Stimulated activated CD4-positive, alpha-beta T cell treated with anti-CD3 and anti-CD28 coated beads, Interleukin-2, amount 100 ng/mL, for 24 hours (primary cell): ENCODE measurements at places on chromosomes 11 and 22.

DNA sequence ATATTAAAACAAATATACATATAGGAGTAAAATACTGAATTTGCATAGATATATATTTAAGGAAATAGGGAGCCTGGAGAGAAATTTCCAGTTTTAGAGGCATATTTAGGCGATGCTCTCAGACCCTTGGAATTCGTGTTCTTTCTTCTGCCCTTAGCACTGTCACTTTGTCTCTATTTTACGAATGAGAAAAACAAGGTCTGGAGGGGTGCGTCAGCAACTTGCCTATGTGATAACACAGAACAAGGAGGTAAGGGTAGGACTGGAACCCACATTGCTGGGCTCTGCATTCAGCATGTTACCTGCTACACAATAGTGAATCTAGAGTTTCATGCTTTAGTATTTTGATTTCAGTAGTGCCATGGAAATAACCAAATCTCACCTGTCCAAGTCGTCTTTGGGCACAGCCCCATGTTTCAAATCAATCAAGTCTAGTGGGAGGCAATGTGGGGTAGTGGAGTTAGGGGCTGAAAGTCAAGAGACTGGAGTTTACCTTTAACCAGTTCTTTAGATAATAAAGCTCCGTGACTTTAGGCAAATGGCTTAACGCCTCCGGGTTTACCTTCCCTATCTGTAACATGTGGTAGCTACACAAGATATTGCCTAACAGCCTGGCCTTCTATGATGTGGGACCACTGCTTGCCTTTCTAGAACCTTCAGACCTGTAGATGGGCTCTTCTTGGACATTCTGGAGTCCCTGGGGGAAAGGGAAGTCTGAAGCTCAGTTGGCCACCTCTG lies 44.8 kb upstream of the AMPD3 start:
- DNase-seq, result no peak

DNA sequence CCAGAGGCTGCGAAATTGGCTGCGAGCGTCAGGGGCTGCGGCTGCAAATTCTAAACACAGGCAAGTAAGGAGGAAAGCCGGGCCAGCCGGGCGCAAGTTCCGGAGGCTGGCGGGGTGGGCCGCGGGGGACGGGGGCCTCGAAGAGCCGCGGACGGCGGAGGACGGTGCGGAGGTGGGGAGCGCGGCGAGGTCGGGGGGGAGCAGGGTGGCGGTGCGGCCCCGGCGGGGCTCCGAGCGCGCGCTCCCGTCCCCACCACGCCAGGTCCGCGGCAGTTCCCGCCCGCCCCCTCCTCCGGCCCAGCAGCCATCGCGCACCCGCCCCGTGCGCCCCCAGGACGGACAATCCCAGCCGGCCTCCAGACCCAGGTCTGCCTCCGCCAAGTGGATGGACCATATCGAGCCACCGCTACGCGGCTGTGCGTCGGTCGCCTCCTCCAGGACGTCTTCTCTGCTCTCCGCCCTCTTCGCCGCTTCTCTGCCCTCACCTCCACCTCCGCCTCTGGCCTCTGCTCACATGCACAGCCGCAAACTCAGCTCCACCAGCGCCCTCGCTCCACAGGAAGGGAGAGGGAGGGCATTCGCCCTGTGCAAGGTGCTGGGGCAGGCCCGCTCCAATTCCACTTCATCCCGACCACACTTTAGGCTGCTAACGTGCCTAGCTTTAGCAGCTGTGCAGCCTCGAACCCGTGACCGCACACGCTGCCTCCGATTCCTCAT lies 7.2 kb downstream of the ELFN2 start:
- DNase-seq, result no peak

- DNase-seq, result no peak
These were observed 86.3 kb downstream of the MORC2 start for GRCh38 chr22:30882184-30882717.

DNA sequence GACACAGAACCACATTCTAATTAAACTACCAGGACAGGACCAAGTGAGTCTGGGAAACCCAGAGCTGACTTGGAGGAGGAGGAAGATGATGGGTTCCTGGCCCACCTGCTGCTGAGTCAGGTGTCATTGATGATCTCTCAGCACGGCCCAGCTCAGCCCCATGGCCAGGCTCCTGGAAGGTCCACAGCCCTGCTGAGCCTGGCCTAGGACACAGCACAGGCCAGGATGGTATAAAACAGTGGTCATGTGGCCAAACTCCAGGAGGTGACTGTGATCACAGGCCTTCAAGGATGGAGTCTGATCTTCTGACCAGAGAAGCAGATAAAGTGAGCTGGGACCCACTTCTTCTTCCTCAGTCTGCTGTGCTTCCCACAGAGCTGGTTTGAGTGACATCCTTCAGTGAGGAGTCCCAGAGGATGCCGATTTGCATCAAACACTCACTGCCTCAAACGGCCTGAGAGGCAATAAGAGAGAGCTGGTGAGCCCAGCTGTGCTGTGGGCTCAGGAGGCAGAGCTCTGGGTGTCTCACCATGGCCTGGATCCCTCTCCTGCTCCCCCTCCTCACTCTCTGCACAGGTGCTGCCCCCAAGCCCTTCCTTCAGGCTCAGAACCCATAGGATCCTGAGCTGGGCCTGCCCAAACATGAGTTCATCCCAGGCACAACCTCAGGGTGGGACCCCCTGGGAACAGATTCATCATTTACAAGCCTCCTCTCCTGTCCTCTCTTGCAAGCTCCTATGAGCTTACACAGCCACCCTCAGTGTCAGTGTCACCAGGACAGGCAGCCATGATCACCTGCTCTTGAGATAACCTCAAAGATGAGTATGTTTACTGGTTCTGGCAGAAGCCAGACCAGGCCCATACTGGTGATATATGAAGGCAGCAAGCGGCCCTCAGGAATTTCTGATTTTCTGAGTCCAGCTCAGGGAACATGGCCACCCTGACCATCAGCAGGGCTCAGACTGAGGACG lies 37.7 kb upstream of the IGLL5 start:
- DNase-seq, result no peak

- no peak for DNase-seq
These were observed 24.3 kb downstream of the PDGFB start for GRCh38 chr22:39220450-39220849.

- DNase-seq, result no peak
These were observed 21.9 kb downstream of the SAMM50 start for GRCh38 chr22:43976861-43977795.

- DNase-seq, result no peak
These were observed 73.5 kb downstream of the KCNA4 start for GRCh38 chr11:29943347-29943746.

- DNase-seq, result no peak
These were observed 5.5 kb upstream of the PANX3 start for GRCh38 chr11:124605719-124606118.

DNA sequence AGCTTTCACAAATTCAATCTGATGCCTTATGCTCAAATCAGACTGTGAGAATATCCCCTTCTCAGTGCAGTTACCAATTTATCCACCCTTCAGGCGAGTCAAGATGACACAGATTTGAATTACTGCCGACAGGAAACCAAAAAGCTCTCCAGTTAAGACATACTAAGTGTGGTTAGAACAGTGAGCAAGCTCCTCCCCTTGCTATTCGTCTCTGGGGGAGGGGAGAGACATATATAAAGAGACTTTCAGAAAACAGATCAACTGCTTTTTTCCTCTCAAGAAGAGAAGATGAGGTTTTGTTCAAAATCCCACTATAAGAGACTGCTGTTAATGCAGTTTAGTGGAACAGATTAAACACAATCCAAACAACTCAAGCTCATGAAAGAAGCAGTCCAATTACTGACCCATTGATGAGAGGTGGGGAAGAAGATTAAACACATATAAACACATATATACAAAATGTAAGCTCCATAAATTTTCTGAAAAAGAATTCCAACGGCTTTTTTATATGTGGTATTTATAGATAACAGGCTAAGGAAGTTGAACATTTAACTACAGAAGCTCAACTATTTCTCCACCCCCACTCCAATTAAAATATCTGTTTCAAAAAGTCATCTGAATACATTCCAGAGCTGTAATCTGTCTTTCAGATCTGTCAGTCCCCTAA lies 102.7 kb downstream of the MRTFA start:
- peak; percentile 36 for DNase-seq

DNA sequence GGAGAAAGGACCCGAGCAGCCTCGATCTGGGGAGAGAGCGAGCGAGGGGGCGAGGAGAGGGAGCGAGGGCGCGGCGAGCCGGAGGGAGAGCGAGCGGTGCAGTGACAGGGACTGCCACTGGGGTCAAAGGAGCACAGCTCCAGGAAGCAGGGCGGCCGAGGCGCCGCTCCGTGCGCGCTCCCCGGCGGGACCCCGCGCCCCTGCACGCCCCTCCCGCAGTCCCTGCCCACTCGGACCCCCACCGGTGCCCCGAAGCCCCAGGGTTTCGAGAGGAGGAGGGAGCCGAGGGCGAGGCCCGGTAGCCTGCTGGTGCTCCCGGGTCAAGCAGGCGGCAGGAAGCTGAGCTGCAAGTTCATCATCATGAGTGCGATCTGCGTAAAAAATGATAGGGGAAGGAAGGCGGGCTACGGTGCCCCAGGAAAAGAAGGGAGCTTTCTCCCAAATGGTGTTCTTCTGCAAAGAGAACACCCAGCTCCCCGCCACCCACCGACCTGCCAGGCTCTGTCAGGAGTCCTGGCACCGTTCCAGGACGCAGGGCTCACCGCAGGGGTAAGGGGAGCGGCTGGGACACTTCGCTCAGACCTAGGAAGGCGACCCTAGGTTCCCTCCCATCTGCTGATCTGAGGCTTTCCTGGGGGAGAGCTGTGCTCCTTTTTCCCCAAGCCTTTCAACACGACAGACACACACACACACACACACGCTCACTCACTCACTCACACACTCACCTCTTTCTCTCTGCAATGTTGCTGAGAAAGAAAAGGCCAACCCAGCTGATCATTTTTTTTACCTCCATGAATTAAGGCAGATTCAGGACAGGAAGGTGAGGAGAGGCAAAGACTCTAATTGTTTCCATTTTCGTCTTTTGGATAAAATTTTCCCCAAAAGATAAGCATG lies at the start of gene MPPED2:
TSS of gene MPPED2 (minus strand) at position 103 of the 894 bp plus-strand sequence. CDS start 5,980 bp downstream, outside the sequence.
- DNase-seq, result peak; percentile 33

DNA sequence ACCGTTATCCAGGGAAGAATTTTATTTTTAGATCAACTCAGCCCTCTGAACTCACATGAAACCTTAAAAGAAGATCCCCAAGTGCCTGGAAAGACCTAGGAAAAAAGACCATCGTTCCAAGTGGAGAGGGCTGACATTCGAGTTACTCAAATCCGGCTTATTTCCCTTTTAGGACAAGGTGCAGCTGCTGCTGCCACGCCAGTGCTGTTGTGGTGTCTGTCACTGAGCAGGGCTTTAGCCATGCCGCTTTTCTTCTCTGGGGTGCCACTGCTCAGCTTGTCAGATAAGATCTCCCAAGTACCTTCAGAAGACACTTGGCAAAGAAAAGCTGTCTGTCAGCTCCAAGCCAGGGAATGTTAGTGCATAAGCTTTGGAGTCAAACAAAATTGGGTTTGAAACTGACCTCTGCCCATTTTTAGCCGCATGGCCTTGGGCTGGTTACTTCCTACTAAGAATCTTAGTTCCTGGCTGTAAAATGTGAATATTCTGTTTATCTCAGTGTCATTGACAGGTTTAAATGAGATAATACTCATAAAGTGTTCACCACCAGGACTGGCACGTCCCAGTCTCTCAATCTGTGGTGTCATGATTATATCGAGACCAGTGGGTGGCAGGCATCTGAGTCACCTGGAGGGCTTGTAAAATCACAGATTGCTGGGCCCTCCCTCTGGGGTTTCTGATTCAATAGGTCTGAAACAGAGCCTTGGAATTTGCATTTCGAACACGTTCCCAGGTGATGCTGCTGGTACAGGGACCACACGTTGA lies 117.5 kb downstream of the PKNOX2 start:
- DNase-seq, result no peak

- no peak for DNase-seq
These were observed 44.4 kb upstream of the KCNQ1OT1 start for GRCh38 chr11:2744166-2744565.

DNA sequence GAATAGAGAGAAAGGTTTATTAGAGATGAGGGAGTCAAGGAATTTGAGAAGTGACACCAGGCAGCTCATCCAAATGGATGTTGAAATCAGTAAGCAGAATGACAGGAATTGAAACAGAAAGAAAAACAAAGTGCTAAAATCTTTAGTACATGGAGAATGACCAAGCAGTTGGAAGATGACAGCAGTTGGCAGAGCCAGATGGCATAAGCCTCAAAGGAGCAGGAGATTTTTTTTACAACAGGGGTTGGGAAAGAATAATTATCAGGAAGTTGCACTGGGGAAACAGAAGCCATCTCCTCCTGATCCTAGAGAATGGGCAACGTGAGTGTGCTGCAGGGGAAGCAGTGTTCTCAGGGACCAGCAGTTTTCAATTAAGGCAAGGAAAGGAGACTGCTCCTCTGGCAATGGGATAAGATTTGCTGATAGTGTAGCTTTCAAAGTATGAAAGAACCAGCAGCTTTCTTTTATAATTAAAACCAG lies 28.9 kb downstream of the RAB39A start:
- no peak for DNase-seq

DNA sequence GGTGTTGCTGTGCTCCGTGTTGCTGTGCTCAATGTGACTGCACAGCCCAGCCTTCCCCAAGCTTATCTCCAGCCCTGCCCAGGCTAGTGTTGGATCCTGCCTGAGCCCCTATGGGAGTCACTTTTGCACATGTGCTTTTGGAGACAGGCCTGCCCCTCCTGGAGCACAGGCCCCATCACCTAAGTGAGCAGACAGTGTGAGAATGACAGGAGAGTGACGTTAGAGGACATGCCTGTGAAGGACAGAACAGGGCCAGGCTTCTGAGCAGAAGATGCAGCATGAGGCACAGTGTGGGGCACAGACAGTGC lies 36.6 kb upstream of the SUSD2 start:
- DNase-seq, result no peak

DNA sequence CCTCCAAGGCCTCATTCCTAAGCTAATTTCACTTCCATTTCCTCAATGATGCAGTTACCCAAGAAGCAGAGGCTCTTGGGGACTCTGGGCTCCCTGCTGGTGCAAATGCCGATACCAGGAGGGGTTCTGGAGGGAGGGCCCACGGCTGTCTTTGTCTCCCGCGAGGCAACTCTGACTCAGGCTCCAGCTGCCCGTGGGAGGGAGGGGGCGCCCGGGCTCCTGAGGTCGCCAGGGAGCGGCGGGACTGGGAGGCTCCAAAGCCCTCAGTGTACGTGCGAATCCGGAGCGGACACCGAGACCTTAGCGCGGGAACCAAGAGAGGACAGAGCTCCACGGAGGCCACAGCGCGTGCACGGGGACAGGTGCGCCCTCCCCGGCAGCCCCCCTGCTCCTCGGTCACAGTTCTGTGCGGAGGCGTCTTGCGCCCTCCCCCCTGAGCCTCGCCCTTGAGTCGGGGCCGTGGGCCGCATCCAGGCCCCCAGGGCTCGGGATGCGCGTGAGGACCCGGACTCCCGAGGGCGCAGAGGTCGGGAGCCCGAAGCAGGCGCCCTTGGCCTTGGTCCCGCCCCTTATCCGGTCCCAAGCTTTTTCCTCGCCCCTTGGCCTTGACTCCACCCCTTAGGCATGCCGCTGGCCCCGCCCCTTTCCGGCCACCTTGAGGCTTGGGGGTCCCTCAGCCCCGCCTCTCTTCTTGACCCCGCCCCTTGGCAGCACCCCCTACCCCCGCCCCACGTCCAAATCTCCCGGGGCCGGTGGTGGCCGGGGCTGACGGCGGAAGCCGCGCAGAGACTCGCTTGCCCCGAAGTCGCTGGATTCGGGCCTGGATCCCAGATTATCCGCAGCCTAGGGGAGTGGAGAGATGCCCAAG lies 4.7 kb upstream of the SHISA8 start:
- peak; percentile 54 for DNase-seq
